ENCODE measurements at places on chromosomes 3 and 15.

DNA sequence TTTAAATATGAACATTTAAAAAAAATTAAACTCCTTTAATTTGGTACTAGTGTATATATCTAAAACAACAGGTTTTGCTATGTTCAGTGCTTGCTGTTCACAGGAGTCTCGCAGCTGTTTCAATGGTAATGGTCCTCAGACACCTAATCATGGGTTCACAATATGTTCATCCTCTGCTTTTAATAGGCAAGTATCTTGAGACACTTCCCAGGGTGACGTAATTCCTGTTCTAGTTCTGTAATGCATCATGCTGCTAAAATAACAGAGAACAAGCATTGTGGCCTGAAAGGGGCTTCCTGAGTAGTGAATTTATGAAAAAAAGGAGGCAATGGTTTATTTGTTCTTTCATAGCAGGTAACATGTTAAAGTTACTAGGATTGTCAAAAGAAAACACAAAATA lies 625.2 kb upstream of the GBE1 start:
- DNase-seq: no peak

DNA sequence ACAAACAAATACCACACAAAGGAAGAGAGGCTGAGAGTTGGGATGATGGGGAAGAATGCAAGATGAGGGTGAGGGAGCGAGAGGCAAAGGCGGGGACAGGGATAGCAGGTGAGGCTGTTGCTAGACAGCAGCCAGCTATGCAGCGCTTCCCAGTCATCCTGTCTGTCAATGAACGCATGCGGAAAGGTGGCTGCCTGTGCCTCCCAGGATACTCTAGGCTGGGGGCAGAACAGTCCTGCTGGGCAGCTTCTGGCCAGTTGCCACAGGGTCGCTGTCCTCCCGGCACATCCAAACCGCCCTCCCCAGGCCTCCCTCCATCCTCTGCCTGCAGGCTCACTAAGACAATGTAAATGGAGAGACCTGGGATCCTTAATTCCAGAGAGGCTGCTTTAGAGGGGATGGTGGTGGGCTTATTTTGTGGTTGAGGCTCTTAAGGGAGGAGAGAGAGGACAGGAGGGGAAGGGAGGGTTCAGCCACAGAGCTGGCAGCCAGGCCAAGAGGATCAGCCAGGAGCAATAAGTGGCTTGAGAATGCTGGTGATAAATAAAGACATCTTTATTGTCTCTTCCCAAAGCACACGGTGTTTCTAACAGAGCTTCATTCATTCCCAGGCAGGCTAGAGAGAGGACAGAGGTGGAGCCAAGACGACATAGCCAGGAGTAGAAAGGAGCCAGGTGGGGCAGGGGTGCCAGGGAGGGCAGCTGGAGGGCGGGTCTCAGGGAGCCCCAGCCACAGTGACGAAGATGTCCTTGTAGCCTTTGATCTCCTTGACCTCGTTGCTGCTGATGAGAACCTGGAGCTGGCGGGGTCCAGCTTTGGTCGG lies 9.2 kb upstream of the TGM5 start:
- DNase-seq: no peak

- no peak for DNase-seq
These were observed 86.1 kb upstream of the SPATA12 start for GRCh38 chr3:56974247-56974930.

DNA sequence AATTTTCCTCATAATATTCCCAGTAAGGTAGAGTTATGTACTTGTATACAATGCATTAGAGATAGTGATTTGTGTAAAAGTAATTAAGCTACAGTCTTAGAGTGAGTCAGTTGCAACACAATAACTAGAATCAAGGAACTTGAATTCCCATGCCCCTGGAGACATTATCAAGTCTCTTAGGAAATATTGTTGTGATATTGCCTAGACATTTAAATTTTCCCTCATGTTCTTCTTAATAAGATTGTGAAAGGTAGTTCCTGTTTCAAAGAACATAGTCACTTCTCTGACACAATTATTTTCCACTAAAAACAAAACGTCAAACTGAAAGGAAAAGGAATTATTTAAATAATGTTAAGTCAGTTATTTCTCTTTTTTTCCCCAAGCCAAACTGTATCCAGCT lies 13.0 kb upstream of the ATP1B3 start:
- peak; percentile 23 for DNase-seq

All from bone marrow (tissue), 2 donors.